Stimulated activated CD8-positive, alpha-beta memory T cell treated with anti-CD3 and anti-CD28 coated beads, Interleukin-7, amount 100 ng/mL, for 4 hours (primary cell): ENCODE measurements at places on chromosomes 1 and 21.

DNA sequence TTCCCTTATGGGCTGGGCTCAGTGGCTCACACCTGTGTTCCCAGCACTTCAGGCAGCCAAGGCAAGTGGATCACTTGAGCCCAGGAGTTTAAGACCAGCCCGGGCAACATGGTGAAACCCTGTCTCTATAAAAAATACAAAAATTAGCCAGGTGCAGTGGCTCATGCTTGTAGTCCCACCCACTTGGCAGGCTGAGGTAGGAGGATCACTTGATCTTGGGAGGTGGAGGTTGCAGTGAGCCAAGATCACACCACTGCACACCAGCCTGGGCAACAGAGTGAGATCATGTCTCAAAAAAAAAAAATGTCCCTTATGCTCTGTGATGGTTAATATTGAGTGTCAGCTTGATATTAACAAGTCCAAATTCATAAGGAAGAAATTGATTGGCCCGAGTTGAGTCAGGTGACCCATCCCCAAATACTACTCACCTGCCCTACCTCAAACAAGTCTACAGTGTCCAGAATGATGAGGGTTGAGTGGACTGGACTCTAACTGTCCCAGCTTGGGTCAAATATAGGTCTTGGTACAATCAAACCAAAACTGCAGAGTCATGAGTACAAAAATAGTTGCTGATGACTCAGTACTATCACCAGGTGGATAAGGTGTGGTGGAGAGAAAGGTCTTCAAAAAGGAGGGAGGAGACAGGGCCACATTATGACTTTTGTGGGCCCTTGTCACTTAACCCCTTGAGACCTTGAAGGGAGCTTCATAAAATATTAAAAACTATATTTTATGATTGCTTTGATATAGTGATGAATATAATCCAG lies 161.0 kb downstream of the ZNF326 start:
- no peak for DNase-seq

- no peak for DNase-seq
Measured at GRCh38 chr1:36301220-36301619, 4.9 kb upstream of the SH3D21 start.

DNA sequence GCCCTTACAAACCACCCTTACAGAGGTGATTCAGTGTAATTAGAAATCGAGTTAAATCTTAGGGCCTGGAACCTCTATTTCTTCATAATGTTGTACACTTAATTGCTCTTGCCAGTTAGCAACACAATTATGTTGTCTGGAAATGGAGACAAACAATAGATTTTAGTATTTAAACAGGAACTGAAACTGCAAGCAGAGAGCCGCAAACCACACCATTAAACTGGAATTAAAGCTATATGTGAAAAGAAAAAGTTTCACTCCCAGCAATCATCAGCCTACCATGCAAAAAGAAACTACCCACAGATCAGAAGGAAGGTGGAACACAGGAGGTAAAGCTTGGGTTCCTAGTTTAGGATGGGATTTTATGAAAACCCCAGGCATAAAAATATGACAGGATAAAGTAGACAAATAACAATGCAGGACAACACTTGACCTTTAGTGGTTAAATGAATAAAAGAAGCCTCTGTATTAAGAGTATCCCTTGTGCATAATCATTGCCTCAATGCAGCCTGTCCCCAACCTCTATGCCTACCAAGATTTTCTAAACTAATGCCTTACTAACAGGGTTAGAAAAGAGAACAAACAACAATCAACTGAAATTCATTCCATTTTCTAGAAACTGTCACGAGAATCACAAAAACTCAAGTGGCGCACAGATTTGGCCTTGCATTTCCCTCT lies 304.3 kb upstream of the ESRRG start:
- DNase-seq, result no peak

DNA sequence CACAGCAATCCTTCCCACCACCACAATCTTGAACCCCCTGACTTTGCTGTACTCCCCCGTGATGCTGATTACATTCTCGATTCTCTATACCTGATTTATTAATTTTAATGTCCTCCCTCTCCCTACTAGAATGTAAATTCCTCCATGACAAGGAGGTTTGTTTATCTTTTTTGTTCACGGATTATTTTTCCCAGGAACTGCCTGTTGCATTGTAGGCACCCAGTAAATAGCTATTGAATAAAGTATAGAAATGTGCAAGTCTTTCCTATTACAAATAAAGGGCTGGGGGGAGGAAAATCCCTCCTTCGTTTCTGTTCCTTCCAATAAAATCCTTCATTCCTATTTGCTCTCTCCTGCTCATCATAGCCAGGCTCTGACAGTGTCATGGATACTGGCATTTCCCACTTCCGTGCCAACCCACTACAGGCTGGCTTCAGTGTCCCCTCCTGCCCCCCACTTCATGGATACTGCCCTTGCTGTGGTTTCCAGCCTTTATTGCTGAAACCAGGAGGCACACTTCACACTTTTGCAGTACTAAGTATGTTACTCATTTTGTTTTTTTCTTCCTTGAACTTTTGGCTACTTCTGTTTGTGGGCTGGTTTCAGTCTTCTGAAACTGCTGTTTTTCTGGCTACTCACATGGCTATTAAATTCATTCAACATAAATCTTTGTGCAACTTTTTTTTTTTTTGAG lies 7.5 kb downstream of the KIF1B start:
- DNase-seq, result no peak

- no peak for DNase-seq
Measured at GRCh38 chr1:18108299-18109057, 880 bp downstream of the IGSF21 start.

DNA sequence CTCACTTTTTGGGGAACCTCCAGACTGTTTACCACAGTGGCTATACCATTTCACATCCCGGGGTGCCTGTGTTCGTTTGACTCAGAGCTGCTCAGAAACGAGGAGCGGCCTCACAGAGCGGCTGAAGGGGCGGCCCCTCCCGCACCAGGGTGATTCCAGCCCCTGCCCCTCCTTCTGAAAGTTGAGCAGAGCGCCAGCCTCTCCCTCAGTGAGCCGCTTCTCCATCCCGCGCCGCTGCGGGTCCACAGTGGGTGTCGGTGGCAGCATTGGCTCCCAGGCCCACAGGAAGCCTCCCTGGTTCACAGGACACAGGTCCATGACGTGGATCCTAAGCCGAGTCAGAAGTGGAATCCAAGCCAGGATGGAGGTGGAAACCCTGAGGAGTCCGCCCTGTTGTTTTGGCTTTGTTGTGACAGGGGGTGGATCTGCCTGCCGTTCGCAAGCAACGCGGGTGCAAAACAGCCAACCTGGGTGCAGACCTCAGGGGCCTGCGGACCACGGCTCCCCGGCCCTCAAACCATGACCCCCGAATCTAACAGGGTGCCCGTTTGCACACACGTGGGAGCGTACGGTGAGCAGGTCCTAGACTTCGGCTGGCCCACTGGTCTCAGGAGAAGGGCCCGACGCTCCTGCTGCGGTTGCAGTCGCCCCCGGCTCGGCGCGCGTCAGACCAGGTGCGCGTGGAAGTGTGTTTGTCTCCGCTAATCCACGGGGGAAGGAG lies 186.8 kb upstream of the ARHGEF16 start:
- no peak for DNase-seq

DNA sequence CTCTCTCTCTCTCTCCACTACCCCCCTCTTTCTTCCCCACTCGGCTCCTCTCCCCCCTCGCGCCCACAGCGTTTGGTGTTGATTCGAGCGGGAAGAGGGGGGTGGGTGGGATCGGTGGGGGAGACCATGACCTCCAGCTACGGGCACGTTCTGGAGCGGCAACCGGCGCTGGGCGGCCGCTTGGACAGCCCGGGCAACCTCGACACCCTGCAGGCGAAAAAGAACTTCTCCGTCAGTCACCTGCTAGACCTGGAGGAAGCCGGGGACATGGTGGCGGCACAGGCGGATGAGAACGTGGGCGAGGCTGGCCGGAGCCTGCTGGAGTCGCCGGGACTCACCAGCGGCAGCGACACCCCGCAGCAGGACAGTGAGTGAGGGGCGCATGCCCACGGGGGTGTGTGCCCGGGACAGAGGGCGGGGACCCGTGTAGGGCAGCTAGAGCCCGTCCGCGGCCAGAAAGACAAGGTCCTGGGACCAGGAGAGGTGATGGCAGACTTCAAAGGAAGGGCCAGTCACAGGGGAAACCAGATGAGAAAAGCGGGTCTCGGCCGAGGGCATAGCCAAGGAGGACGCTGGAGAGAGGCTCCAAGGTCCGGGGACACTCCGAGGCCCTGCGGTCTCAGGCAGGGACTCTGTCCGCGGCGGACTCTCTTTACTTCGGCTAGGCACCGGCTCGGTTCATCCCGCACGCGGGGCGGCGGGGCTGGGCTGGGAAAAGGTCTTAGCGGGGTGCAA lies at the start of gene PRRX1:
TSS of gene PRRX1 (plus strand) at position 39 of the 735 bp plus-strand sequence. CDS start at position 127, 88 bp downstream.
- DNase-seq, result no peak

DNA sequence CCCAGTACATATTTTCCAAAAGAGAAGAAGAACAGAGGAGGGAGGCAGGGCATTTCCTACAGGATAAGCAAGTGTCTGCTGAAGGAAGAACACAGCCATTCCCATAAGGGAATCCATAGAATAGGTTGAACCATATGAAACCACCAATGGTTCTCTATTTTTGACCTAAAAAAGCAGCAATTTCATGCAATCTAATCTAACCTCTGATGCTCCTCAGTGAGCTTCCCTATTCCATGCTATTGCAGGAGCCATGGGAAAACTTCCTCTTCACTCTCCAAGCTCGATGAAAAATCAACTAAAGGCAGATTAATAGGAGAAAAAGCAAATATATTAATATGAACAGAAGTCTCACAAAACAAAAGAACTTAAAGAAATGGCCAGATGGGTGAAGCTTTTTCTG lies 50.5 kb downstream of the SIPA1L2 start:
- no peak for DNase-seq

DNA sequence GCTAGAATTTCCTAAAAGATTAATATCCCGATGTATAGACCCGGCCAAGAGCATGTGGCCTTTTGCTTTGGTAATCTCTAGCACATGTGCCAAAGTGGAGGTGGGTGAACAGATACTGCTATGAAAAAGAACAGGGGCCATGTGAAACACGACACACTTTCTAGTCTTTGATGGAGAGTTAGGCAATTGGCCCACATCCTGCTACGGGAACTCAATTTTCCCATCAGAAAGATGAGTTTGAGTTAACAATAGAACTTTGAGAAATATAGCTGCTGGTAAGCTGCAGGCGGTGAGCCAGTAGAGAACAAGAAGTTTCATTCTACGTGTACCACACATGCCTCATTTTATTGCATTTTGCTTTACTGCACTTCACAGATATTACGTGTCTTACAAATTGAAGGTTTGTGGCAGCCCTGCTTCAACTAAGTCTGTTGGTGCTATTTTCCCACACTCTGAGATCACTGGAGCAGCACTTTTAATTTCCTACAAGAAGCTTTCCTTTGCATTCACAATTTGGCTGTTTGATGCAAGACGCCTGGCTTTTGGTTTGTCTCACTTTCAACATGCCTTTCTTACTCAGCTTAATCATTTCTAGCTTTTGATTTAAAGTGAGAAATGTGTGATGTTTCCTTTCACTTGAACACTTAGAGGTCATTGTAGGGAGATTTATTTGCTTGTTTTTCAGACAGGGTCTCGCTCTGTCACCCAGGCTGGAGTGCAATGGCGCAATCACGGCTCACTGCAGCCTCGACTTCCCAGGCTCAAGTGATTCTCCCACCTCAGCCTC lies 46.3 kb downstream of the HTR6 start:
- no peak for DNase-seq

GRCh38 chr1:145962157-145963102 lies 1.9 kb downstream of the ANKRD34A start:
- DNase-seq, result no peak

- DNase-seq, result no peak
Measured at GRCh38 chr1:83503153-83503552, 495.8 kb downstream of the TTLL7 start.

DNA sequence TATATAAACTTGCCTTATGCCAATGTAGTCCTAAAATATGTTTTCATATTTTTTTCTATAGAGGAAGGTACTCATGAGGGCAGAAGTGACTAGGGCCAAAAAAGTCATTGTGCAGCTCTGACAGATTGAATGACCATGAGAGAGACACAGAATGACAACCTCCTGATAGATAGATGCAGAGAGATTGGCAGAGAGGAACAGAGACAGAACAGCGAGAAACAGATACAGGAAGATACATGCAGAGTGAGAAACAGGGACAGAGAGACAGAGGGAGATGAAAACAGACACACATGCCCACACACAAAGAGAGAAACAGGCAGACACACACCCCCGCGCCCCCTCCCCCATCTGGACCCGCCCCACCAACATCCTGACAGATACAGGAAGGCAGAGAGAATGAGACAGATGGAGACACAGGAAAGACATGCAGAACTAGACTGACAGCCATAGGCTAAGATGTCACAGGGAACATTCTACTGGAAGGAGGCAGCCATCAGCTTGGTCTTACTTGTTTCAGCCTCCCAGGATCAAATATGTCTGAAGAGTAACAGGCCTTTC lies 211.1 kb downstream of the ST6GALNAC3 start:
- DNase-seq, result no peak

GRCh38 chr1:205315008-205315618 lies 6.4 kb downstream of the NUAK2 start:
- no peak for DNase-seq

- DNase-seq, result no peak
Measured at GRCh38 chr1:204714861-204715511, 29.4 kb upstream of the LRRN2 start.

GRCh38 chr21:32712043-32712442 lies 15.8 kb downstream of the SYNJ1 start:
- DNase-seq, result no peak

DNA sequence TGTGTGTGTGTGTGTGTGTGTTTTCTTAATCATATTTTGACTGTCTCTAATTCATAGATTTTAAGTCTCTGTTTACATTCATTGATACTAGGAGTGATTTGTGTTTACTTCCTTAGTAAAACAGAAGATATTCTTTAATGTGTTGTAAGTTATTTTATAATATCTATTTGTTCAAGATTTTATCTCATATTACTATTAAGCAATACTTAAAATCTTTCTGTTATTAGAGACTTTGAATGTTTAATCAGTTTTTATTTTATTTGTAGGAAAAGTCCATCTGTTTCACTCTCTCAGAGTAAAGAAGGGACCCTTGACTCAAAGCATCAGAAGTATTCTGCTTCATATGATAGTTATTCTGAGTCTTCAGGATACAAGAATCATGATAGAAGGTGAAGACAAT lies 89.2 kb downstream of the CEP350 start:
- DNase-seq, result no peak

DNA sequence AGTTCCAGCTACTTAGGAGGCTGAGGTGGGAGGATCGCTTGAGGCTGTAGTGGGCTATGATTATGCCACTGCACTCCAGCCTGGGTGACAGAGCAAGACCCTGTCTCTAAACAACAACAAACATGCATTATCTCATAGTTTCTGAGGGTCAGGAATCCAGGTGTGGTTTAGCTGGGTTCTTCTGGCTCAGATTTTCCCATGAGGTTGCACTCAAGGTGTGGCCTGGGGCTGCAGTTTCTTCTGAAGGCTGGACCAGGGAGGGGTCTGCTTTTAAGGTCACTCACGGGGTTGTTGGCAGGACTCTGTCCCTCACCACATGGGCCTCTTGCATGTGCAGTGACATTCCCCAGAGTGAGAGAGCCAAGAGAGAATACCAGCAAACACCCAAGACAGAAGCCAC lies 77.0 kb downstream of the EPHB2 start:
- DNase-seq, result no peak
